ENCODE measurements at places on chromosomes 7 and 10. TPM values are rescaled to one million over a fixed set of nuclear protein-coding genes. Genes with fewer than 3 reads are reported as not detected.

DNA sequence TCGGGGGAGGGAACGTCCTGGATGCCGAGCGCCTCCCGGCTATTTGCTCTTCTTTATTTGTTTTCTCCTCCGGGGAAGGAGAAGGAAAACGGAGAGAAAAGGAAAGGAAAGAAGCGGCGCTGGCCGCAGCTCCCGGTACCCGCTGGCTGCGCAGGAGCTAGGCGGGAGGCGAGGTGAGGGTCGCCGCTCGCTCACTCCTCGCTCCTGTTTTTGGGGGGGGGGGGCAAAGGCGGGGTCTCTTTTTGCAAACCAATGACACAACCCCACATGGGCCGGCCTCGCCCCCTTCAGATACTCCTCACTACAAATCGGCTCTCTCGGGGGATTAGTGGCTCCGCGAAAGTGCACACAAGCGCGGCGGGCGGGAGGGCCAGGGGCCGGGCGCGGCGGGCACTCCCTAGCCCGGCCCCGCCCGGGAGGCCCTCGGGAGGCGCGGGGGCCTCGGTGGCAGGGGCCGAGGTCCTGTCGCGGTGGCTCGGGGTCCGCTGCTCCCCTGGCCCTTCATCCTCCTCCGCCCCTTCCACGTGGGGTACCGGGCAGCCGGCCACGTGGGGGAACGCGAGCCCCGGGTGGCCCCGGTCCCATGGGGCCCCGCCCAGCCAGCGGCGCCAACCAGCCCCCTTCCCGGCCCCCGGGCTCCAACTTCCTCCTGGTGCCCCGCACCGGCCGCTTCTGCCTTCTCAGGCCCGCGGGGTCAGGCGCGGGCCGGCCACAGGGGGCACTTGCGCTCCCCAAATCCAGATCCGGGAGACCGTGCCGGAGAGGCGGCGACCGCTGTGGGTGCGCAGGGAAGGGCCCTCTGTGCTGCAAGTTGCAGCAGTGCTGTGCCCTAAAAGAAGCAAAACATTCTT lies 718 bp upstream of the CTBP2 start:
- DNase-seq: no peak
- no peaks in the 10 kb centered on the region for H3K36me3 ChIP-seq
- H3K4me1 ChIP-seq: no peaks in the 10 kb centered on the region
- H3K27me3 ChIP-seq: peaks cover 61% of the 10 kb centered on the region
- H3K4me3 ChIP-seq: peak overlapping the region; percentile 44

DNA sequence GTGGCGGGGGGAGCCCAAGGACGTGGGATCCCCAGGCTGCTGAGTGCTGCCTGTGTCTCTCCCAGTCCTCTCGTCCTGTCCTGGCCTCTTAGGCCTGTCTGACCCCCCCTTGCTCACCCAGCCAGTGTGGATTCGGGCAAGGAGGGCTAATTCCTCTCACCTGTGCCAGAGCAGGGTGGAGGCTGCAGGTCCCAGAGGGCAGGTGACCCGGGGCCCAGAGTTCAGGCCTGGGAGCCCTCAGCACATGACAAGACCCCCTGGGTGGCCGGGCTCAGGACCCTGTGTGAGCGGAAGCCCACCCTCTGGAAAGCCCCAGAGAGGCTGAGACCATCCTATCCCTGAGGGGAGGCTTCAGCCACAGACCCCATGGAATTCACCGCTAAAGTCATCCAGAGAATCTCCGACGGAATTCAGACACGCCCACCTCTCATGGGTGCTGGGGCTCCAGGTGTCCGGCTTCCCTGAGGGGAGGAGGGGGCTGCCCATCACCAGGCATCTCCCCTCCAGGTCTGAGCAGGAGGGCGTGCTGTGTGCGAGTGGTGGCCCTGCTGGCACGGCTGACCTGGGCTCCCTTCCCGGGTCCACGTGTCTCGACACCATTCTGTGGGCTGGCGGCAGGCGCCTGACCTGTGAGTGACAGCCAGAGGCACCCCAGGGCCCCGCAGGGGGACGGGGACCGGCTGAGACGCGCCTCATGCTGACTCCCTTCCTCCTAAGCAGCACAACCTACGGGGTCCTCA lies 5.0 kb downstream of the KNDC1 start:
- peaks cover 18% of the 10 kb centered on the region for H3K27me3 ChIP-seq
- DNase-seq: no peak
- no peak overlapping the region for H3K27ac ChIP-seq
- H3K4me1 ChIP-seq: no peaks in the 10 kb centered on the region

DNA sequence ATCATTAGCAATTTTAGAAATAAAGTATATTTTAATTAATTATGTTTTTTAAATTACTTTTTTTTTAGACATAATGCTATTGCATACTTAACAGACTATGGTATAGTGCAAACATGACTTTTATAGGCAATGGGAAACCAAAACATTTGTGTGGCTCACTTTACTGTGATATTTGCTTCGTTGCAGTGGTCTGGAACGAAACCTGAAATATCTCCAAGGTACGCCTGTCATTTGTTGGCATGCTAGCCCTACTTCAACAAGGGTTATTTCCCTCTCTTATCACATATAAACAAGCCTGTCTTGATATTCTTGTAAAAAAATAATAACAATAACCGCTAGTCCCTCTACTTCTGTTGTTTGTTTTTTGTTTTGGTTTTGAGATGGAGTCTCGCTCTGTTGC lies 74.2 kb downstream of the TYW1B start:
- no peaks in the 10 kb centered on the region for H3K27me3 ChIP-seq
- H3K36me3 ChIP-seq: peaks cover 6% of the 10 kb centered on the region
- H3K27ac ChIP-seq: no peak overlapping the region
- no peaks in the 10 kb centered on the region for H3K4me1 ChIP-seq
- DNase-seq: no peak

GTPBP4 gene
- total RNA-seq: 39.4 TPM

TAS2R16 gene
- total RNA-seq: not detected

All from thymus (tissue), 14 donors.